ENCODE measurements at places on chromosomes 6 and 20. TPM values are rescaled to one million over a fixed set of nuclear protein-coding genes. Genes with fewer than 3 reads are reported as not detected.

The FAM209A gene
- total RNA-seq, result not detected

The STK4 gene
- 7.3 TPM for total RNA-seq

The TREML1 gene
- not detected for total RNA-seq

The KCNQ2 gene
- total RNA-seq, result not detected

The NNAT gene
- total RNA-seq, result 2.6 TPM

The MRPS10 gene
- 27.9 TPM for total RNA-seq

The FAM162B gene
- 4.8 TPM for total RNA-seq

The ADGRG6 gene
- total RNA-seq, result 9.2 TPM

The GRM1 gene
- 0.07 TPM for total RNA-seq
